Activated CD4-positive, alpha-beta T cell treated with anti-CD3 and anti-CD28 coated beads for 48 hours (primary cell): ENCODE measurements at places on chromosomes 7 and 10.

GRCh38 chr7:28986028-28986764 lies 28.1 kb upstream of the TRIL start:
- DNase-seq: no peak

DNA sequence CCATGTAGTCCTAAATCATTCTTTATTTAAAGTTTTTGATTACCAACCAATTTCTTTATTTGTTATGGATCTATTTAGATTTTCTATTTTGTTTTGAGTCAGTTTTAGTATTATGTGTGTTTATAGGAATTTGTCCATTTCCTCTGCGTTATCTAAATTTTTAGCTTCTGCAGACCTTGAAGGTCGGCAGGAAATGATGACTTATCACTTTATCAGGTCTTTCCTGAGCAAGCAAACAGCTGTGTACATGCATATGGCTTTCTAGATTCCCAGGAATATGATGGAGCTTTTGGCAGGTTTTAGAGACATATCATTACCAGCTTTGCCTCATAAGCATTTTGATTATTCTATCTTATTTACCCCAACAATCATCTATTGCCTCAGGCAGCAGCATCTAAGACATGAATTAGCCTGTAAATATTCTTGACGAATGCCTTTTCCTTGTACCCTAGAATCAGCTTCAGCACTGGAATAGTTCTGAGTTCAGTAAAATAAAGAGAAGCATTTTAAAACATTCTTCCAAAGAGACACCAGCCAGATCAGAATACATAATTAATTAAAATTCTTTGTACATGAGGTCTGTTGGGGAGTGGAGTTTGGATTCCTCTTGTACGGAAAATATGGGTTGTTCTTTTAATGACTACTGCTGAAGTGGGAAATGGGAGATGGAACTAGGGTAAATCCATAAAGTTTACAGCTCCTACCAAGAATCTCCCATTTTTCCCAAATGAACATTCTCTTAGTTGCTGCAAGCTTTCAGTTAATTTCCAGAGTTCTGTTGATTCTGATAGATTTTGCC lies 408.8 kb upstream of the SEMA3C start:
- DNase-seq: no peak

- DNase-seq: no peak
These were observed 345.1 kb downstream of the RNLS start for GRCh38 chr10:88237896-88238614.

DNA sequence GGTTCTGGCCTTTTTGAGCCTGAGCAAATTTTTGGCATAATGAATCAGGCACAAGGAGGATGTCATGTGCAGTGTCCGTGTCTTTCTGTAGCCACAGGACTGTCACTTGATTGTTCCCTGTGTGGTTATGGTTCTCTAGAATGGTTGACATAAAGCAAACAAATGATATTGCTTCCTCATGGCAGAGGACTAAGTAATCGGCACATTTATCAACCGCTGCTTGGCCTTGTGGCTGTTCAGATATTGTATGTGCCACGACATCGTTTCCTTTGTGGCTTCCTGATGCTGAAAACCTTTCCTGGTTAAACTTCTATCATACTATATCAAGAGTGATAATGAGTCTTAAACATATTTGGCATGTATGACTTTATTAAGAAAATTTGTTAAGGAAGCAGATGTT lies 598.8 kb downstream of the SUGCT start:
- no peak for DNase-seq

GRCh38 chr7:68529221-68529620 lies 1069.1 kb upstream of the AUTS2 start:
- DNase-seq: no peak
